ENCODE measurements at places on chromosomes 13 and 19.
A peak's percentile ranks its signal among the peaks of the same experiment; 100 is the strongest.

GRCh38 chr19:49272204-49272603, 52.8 kb downstream of the SLC6A16 start:
- no peak for DNase-seq

GRCh38 chr13:112603641-112604225, 15.8 kb upstream of the TUBGCP3 start:
- DNase-seq: no peak

DNA sequence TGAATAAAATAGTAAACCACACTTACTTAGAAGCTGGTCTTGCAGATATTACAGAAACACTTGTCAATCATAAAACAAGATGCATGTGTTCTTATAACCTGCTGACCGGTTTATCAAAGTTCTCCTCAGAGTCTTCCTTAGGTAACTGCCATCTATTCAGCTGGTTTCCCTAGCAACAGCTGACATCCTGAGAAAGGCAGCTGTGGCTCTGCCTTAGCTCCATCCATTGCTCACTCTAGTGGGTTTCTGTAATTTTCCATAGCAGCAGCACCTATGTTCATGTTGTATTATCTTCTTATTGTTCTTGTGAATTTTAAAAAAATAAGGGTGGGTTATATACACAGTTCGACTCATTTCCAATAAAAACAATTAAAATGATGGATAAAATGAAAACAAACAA, 87.8 kb downstream of the RAP2A start:
- DNase-seq: no peak

DNA sequence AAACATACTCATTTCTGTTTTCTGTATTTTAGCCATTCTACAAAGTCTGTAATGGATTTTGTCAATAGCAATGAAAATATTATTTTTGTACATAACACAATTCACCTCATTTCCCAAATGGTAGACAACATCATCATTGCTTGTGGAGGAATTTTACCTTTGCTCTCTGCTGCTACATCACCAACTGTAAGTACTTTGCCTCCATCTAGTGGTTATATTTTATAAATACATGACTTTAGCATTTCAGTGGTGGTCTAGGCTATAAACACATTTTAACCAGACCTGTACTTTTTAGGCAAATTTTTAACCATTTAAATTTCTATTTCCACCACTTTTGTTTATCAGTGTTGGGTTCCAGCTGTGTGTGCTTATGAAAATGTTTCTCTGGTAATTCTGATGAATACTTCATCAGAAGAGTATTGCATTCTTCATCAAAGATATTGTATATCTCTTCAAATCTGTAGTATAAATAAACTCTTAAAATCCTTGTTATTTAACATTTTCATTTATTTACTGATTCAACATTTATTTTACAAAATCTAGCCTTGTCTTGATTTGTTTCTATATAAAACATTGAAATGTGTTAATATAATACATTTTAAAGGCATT, 222.4 kb downstream of the NBEA start:
- no peak for DNase-seq

DNA sequence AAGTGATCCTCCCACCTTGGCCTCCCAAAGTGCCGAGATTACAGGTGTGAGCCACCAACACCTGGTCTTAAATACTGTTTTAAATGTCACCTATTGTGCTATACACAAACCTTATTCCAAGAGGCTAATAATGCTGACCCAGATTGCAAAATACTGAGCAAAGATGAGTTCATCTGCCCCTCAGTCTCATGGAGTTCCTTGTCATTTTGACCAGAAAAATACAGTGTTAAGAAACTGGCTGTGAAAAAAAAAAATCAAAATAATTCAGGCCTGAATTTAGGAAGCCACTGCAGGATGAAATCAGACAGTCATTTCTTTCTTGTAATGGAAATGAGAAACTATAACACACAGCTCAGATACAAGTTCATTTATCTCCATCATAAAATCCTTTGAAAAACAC, 59.9 kb downstream of the TBC1D4 start:
- DNase-seq: no peak

GRCh38 chr19:16527971-16528521, 14.2 kb downstream of the CHERP start:
- DNase-seq: peak; percentile 39

- peak; percentile 43 for DNase-seq
Measured at GRCh38 chr13:110138010-110138699, 168.8 kb downstream of the COL4A1 start.

DNA sequence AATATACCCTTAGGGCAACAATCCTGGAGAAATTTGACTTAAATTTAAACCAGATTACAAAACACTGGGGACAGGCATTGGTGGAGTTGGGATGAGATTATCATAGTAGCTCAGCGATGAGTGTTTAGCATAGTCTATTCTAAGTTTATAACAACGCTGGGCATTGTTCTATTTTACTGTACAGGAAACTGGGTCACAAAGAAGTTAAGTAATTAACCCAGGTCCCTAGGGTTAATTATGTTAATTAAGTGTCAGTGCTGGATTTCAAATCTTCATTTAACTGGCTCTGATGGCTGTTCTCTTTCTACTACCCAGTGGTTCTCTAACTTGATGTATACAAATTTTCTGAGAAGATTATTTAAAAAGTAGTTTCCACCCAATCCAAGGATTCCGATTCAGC, 388.9 kb downstream of the KCNRG start:
- no peak for DNase-seq

- no peak for DNase-seq
Measured at GRCh38 chr13:109743706-109744453, 42.5 kb downstream of the IRS2 start.

- no peak for DNase-seq
Measured at GRCh38 chr19:39003188-39003587, 27.6 kb upstream of the FBXO17 start.

- DNase-seq: no peak
Measured at GRCh38 chr13:110289661-110290060, 17.3 kb downstream of the COL4A1 start.

DNA sequence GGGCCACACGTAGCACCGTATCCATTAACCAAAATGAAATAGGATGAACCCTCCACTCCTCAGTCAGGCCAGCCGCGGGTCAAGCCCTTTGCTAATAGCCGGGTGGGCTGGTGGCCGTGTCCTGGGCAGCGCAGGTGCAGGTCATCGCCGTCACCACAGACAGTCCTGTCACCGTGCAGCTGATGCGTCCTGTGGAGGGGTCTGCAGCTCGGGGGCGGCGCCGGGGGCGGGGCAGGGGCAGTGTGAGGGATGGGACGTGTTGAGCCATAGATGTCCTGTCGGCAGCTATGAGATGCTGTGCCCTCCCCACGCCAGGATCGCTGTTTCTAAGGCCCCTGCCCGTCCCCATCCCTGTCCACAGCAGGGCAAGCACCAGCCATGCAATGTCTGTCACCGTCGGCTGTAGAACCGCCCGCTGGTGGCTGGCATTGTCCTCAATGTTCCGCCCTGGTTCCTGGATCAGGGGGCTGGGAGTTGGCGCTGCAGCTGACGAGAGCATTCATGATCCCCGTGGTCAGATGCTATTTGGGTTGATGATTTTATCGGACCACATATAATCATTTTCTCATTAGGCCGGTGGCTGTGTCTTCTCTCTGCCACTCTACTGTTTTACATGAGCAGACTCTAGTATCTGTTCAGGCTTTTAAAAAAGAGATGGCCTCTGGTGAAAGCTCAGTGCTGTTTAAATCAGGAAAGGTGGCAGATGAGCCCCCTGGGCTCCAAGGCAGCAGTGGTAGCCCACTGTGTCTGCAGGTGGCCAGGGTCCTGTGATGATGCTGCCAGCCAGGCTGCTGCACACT, 126.1 kb downstream of the KDM4B start:
- no peak for DNase-seq

GRCh38 chr19:40163541-40164129, 27.6 kb upstream of the MAP3K10 start:
- DNase-seq: no peak

DNA sequence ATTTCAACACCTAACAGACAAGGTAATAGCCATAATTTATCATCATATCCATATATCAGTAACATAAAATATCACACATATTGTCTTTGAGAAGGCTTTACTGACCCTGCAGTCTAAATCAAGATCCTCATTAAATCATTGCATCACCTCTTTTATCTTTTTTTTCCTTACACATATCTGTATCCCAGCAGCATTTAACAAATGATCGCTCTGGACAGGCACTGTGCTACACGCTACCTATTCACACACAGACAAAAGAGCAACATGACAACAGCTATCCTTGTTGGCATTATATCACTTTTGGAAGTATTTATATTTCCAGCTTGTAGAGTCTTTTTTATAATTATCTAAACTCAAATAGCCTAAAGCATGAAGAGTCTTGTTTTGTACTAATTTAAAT, 73.3 kb upstream of the NBEA start:
- no peak for DNase-seq

DNA sequence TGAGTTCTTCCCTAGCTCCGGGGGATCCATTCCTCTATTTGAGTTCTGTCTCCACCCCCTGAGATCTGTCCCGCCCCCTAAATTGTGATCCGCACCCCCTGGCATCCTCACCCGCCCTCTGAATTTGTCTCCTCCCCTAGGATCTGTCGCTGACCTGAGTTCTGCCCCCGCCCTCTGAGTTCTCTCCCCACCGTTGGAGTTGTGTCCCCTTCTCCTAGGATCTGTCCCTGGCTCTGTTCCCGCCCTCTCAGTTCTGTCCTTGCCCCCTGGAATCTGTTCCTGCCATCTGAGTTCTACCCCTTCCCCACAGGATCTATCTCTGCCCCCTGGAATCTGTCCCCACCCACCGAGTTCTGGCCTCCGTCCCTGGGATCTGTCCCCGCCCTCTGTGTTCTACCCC, 1.0 kb upstream of the SLC17A7 start:
- no peak for DNase-seq

DNA sequence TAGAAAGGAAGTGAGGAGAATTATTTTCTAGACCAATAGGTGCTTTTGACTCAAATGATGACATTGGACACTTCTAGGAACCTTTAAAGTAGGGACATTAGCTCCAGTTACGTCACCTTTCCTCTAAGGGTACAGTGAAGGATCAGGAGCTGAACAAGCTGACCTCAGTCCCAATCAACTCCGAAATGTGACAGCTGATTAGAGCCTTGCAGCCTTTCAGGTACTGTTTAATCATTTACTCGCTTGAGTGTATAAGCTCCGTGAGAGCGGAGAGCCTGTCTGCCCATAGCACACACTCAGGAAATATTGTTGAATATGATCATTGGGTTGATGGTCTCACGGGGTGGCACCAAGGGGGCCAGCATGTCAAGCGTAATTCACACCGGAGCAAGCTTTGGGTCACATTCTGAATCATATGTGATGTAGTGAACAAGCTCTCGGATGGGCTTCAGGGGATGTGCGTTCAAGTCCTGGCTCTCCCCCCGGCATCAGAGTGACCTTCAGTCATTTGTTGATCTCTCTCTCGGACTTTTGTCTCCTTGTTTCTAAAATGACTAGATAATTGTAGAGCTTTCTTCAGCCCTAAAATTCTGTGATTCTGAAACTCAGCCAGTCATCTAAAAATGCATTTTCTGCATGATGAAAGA, 141.9 kb downstream of the ZIC5 start:
- DNase-seq: no peak

GRCh38 chr19:5967571-5967970, 10.4 kb downstream of the RANBP3 start:
- no peak for DNase-seq

DNA sequence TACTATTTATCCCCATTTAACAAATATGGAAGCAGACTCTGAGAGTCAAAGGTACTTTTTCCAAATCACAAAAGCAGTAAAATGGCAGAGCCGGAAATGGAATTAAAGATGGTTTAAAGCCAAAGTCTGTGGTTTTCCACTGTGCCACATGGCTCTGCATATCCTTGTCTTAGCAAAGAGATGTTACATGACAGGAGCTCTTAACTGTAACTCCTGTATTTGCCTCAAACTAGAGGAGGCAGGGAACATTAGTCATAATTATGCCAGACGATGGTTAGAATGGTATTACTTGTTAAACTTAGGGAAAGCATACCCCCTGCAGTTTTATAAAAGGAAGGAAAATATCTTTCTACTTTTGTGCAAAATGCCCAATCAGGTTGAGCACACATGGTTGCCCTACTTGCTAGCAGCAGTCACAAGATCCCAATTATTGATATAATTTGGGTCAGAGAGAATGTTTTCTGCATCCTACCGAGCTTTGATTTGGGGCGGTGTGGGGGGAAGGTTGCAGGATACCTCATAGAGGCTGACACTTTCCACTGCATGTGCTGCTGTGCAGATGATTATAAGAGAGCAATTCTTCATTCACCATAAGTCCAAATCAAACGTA, 42.0 kb upstream of the MAB21L1 start:
- no peak for DNase-seq

DNA sequence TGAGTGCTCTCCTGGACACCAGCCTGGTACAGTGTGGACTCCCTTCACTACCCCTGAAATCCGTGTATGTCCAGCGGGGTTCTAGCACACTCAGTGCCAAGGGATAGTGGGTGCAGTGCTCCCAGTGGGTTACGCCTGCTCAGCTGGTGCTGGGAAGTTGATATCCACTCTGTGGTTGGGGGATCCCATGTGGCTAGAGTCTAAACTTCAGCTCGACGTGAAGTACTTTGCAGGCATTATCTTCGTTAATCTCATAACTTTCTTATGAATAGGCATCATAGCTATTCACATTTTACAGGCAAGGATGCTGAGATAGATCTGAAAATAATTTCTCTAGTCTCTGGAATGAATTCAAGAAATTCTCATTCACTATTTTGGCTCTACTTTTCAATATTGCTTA, 433.2 kb upstream of the HTR2A start:
- DNase-seq: no peak

DNA sequence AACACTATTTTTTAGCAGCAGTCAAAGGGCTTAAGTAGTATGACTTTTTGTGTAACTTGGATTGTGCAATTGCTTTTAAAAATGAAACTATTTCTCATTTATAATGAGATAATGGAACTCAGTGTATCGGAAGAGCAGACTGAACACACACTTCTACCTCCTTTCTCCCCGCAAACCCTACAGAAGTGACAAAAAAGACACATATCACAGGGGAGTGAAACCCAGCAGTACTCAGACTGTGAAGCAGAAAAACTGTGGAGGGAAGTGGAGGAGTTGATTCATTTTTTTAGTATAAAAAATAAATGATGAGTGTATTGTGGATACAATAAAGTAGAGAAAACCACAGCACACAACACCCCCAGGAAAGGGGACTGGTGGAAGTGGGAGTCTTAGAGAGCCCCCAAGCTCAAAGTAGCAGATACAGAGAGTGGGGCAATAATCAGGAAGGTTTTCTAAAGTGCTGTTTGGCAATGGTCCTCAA, 9.7 kb downstream of the LPAR6 start:
- no peak for DNase-seq

DNA sequence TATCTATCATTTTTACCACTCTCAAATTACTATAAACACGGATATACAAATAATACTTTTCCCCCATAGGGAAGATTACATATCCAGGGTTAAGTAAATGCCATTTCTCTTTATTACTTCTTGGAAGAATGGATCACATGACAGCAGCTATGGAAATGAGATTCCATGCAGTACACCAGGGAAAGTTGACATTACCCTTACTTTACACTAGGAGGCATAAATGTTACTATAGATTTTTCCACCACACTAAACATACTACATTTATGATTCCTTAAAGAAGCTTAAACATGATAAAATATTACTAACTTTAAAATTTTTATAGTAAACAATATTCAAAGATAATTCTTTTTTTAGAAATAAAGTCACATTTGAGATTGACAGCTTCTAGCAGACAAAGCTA, 611.4 kb downstream of the PCDH9 start:
- no peak for DNase-seq

- DNase-seq: no peak
Measured at GRCh38 chr19:47776568-47776967, 1.9 kb upstream of the SELENOW start.

- DNase-seq: no peak
Measured at GRCh38 chr13:37613236-37613635, 14.7 kb upstream of the POSTN start.
